SHP77 (cell line): ENCODE measurements at places on chromosomes 2 and 18.

GRCh38 chr18:34131006-34131405 is 93.7 kb downstream of the NOL4 start:
- DNase-seq = no peak

GRCh38 chr2:73899801-73900336 is 7.1 kb downstream of the ACTG2 start:
- no peak for DNase-seq

DNA sequence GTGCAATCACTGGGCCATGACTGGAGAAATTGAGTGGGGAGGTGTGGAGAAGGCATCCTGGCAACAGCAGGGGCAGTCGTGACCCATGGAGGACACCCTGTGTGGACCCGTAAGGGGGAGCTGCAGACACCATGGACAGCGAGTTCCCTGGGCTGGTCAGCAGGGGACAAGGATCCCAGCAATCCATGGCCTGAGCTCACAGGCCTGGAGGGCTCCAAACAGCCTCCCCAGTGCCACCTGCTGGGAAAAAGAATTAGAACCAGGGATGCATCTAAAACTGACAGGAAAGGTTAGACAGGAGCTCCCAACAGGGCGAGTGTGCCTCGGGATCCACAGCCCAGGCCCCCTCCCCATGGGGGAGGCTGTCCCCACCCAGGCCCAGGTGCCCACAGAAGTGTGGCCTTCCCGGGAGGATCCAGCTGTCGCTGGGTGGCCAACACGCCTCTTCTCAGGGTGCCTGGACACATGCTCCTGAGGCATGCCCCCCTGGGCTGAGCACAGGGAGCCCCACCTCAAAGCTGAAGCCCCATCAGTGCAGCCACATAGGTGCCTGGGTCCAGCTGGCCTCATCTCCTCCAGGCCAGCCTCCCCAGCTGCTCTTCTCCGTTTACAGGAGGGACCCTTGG is 20.5 kb upstream of the KIF1A start:
- DNase-seq = peak; percentile 71

- DNase-seq = peak; percentile 68
These were observed 9.5 kb downstream of the INPP1 start for GRCh38 chr2:190352668-190353536.

DNA sequence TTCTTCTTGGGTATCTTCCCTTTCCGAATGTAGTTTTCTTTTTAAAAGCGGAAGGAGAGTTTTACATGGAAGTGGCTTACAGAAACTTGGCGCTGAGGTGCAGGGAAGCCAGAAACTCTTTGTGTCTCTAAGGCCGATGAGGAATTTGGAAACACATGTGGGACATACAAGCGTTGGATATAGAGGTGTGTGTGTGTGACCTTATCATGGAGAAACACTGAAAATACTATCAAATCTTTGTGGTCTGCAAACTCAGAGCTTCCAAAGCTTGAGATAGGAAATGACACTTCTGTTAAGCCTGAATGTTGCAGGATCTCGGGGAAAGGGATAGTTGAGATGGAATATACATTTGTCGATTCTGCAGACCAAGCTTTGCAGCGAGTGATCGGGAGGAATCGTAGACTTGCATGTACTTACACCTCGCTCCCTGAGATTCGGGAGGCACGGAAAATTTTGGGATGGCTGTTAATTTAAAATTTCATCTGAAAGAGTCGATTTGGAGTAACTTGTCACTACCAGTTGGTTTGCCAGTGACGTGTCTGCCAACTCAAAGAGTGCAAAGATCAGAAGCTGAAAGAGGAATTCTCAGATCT is 1.0 kb downstream of the NAB1 start:
- no peak for DNase-seq

- no peak for DNase-seq
These were observed 7.7 kb downstream of the MDH1 start for GRCh38 chr2:63596401-63596883.
